ENCODE measurements at places on chromosomes 6 and 20.

DNA sequence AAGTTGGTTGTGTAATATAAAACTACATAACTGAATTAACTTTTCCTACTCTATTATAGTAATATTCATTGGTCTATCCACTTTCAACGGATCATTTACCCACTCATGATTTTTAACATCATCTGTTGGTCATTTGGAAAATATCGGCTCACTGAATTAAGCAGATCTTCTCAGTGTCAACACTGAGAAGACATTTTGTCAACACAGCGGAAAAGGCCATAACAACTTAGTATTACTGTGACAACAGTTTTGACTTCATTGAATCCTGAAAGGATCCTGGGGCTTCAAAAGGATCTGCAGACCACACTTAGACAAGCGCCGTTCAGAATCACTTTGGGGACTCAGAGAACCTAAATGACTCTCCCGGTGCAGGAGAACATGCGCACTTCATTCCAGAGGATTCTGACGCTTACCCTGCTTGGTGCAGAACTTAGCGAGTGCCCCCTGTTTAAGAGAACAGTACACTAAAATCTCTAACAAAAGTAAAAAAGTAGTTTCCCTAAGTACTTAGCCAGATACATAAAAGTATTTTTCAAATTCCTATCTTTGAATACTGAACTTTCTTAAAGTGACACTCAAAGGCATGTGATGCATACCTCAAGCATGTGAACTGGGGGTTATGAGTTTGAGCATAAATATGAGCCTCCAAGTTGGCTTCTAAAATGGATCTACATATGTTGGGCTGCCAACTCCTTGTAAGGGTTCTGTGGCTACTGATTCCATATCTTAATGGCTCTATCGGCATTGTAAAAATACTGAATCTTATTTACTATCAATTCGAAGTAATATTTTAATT, 4.0 kb downstream of the ZBTB2 start:
- peak; percentile 34 for DNase-seq

DNA sequence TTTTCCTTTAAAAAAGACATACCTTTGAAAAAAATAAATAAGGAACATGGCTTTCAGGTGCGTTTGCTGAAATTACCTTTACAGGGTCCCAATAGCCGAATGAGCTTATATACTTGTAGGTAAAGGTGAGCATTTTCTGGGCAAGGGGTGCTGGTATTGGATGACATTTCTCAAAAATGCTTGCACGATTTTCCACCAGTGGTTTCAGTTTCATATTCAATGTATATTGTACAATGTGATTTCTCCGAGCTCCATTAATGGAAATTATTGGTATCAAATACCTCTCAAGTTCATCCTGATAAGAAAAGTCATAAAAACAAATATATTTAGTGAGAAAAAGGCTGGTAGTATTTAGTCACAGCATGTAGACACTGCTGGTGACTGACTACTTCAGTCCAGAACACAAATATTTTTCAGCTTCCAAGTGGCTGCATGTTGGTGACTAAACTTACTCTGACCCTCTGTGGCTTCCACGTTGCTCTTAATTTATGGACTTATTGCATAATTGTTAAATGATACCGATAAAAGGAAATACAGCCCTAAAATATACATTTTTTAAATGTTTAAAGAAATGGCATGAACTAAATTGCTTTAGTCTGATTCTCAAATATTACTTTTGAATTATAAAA, 32.9 kb upstream of the ZBTB24 start:
- DNase-seq: no peak

DNA sequence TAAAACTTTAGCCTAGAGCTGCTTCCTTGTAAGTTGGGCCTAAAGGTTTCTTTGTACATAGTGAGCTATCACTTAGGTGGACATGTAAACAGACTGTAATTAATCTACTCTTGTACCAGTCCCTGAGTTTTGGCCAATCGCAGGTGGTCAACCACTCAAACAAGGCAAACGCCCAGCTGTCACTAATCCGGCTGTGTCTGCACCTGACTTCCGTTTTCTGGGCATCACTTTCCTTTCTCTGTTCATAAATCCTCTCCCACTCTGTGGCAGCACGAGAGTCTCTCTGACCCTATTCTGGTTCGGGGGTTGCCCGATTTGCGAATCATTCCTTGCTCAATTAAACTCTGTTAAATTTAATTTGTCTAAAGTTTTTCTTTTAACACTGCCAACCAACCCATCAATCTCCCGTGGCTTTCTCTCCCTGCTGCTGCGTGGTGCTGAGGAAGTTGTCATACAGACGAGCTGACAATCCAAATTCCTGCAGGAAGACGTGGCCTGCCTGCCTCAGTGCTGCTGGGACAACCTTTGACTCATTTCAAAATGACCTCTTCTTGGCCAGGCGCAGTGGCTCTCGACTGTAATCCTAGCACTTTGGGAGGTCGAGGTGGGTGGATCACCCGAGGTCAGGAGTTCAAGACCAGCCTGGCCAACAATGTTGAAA, 206.3 kb downstream of the QKI start:
- no peak for DNase-seq

DNA sequence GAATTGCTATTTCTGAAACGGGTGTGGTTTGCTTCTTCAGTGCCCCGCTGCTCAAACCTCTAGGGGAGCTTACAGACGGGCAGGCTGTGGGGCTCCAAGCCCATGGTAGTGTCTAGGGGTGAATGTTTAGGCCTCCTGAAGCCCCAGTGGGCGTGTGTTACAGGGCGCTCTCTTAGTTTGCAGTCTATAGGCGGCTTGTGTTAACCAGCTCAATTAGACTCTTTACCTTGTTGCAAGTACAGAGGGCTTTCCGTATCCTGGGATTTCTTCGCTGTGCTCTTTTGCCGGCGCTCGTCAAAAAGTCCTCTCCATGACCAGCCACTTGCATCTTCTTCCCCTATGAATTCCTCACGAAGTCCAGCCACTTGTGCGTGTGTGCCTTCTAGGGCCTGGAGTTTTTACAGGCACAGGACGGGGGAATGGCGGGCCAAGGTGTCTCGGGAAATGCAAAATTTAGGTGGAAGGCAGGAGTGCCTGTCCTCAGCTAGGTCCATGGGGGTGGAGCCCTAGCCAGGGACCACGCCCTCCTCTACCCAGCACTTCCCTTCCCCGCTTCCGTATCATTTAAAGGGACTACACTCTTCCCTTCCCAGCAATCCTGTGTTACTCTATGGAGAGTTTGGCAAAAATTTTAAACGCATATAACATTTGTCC, 94.5 kb downstream of the HTR1B start:
- DNase-seq: peak; percentile 68

- peak; percentile 36 for DNase-seq
Measured at GRCh38 chr6:118249680-118250079, 298.4 kb upstream of the PLN start.

DNA sequence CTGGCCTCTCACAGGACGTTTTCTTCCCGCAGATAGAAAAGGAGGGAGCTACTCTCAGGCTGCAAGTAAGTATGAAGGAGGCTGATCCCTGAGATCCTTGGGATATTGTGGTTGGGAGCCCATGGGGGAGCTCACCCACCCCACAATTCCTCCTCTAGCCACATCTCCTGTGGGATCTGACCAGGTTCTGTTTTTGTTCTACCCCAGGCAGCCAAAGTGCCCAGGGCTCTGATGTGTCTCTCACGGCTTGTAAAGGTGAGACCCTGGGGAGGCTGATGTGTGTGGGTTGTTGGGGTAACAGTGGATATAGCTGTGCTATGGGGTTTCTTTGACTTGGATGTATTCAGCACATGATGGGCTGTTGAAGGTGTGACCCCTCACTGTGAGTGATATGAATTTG, 52.0 kb upstream of the POLR1H start:
- no peak for DNase-seq

GRCh38 chr6:25279748-25280343, 672 bp downstream of the CARMIL1 start:
- peak; percentile 5 for DNase-seq

- no peak for DNase-seq
Measured at GRCh38 chr20:57712851-57713504, 3.2 kb upstream of the PMEPA1 start.

- no peak for DNase-seq
Measured at GRCh38 chr6:83199173-83199862, 6.2 kb downstream of the RWDD2A start.

DNA sequence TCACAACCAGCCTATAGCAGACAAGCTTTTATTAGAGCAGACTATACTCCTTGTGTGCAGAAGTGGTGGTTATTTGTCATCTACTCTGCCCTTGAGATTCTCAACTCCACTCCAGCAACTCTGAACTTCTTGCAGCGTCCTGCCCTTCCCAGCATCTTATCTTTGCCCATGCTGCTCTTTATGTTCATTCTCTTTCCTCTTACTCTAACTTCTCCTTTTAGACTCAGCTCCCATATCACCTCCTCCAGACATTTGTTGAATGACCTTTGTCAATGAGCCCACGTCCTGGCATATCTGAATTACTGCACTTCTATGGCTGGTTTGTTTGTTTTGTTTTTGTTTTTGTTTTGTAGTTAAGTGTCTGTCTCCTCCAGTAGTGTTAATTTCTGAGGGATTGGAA, 81.2 kb downstream of the KCNQ5 start:
- no peak for DNase-seq

- no peak for DNase-seq
Measured at GRCh38 chr20:366041-366718, 14.4 kb upstream of the TRIB3 start.

- peak; percentile 13 for DNase-seq
Measured at GRCh38 chr6:76885861-76886301, 577.4 kb downstream of the HTR1B start.

DNA sequence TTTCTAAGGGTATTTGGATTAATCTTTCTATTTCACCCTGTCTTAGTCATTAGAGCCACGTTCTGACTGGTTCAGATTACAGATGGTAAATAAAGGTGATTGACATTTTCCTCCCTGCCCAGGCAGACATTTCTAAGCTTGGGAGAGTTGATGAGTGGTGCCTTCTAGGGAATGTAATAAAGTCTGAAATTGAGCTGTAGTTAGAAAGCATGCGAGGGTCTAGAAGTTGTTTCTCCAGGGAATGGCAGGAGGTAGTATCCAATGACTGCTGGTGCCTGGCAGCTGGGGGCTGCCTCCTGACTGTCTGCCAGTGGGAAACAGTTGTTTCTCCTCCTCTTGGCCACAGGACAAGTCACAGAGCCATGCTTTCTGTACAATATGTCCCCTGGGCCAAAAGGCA, 14.6 kb downstream of the EDN3 start:
- no peak for DNase-seq

GRCh38 chr6:44456070-44456965, 68.8 kb downstream of the CDC5L start:
- peak; percentile 58 for DNase-seq

- DNase-seq: peak; percentile 66
Measured at GRCh38 chr6:31701666-31702404, 1.3 kb downstream of the ABHD16A start.

DNA sequence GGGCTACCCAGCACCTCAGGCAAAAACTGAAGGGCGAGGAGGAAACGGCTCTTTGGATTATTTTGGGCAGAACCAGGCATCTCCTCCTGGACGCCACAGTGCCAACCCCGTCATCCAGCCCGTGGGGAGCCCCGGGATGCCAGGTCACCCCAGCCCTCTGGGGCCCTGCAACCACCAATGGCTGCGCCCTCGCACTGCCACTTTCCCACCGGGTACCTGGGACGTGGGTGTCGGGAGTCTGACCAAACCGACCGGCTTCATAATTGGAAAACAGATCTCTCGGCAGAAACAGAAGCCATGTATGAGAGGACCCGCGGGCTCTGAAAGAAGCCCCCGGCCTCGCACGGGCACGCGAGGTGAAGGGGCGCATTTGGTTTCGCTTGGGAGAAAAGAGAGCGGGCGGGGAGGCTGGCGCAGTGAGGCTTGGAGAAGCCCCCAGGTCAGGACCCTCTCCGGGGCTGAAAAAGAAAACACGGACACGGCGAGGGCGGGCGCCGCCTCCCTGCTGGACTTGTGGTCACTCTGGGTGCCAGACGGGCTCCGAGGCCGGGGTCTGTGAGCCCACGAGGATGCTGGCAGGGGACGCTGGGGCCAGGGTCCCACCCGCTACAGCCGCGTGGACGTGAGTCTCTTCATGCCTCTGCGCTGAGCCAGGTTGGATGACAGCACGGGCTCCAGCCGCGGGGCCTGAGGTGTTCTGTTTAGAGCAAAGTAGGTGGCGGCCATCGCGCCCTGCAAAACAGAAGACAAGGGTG, 29.6 kb upstream of the MPC1 start:
- no peak for DNase-seq

- DNase-seq: peak; percentile 76
Measured at GRCh38 chr6:118709859-118710350, 58.5 kb upstream of the CEP85L start.

DNA sequence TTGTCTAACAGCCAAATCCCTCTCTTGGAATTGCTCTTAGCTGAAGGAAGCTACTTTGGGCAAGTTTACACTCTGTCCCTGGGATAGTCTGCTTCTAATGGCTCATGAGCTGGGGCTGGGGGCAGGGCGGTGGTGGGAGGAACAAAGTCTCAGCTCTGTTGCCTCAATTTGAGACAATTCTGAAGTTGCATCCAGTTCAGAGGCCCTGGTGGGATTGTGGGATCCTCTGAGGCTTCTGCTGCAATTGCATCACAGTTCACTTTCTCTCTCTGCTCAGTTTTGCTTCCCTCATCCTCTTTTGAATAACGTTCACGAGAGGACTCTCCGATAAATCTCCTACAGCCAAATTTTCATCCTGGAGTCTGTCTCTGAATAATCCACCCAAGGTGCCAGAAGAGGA, 440.6 kb upstream of the SLC35B3 start:
- DNase-seq: no peak

GRCh38 chr6:15593798-15594197, 69.0 kb downstream of the DTNBP1 start:
- DNase-seq: no peak

- DNase-seq: no peak
Measured at GRCh38 chr20:58112017-58112781, 116.3 kb downstream of the ANKRD60 start.

DNA sequence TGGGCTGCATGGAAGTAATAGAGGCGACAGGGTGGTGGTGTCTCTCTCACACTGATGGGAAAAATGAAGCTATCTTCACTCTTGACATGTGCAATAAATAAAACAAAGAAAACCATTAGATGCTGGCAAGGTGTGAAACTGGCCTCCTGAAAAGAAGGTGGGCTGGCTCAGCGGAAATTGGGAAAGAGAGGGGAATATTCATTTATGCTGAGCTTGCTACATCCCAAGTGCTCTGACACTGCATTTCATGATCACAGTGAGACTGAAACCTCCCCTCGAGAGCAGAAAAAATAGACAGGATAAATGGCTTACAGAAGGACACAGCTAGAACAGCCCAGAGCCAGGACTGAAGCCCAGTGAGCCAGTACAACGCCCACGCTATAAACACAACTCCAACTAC, 112.1 kb upstream of the SMLR1 start:
- no peak for DNase-seq

DNA sequence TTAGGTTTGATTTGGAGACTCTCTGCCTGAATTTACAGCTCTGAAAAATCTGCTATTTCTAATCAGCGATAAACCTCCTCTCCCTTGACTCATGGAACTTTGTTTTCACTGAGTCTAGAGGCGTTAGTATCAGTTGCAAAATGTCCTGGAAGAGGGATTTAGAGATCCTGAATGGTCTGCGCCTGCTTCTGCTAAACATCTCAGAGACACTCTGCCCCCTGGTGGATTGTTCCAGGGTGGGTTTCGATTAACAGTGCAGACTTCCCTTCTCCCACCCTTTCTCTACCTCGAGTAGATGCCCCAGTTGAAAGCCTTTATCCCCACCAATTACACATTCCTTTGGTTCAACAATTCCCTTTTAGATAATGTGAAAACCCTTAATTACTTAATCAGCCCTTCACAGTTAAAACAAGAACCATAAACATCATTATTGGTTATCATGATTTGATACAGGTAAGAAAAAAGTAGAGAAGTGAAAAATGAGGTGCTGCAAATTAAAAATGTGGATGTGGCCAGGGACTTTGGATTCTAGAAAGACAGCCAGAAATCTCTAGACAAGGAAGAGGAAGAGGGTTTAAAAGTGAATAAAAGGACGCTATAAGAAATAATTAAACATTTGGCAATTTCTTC, 5.5 kb downstream of the HTR1B start:
- peak; percentile 95 for DNase-seq

All from mesenchymal stem cell (in vitro differentiated cells and primary cell).